ENCODE measurements at places on chromosomes 13 and 19.

DNA sequence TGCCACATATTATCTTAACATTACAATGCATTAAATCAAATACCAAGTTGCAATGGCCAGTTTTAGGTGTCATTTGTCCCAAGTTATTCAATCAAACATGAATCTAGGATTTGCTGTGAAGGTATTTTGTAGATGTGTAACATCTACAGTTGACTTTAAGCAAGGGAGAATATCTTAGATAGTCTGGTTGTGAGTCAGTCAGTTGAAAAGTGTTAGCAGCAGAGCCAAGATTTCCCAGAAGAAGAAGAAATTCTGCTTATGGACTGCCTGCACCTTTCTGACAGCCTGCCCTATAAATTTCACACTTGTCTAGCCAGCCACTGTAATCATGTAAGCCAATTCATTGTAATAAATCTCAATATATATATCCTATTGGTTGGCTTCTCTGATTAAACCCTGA lies 41.3 kb upstream of the INTS6 start:
- DNase-seq: no peak

- DNase-seq: no peak
Observed at GRCh38 chr19:2867025-2867991, at the start of gene ZNF556. ZNF556 (plus strand) TSS chr19:2867335; CDS start chr19:2867422, 87 bp downstream.

GRCh38 chr19:996051-996838 lies 4.0 kb upstream of the GRIN3B start:
- DNase-seq: no peak

- DNase-seq: no peak
Observed at GRCh38 chr19:30111021-30111855, 169.2 kb downstream of the URI1 start.

GRCh38 chr19:20278342-20278741 lies 111.3 kb downstream of the ZNF486 start:
- no peak for DNase-seq
